HFFc6 (cell line): ENCODE measurements at places on chromosomes 7 and 10. TPM values are rescaled to one million over a fixed set of nuclear protein-coding genes. Genes with fewer than 3 reads are reported as not detected.

- no peak overlapping the region for H3K27ac ChIP-seq
- no peaks in the 10 kb centered on the region for H3K36me3 ChIP-seq
- no peak overlapping the region for H3K4me3 ChIP-seq
Measured at GRCh38 chr7:138746073-138746472, 44.9 kb upstream of the SVOPL start.

GRCh38 chr10:127916826-127917225, 9.9 kb downstream of the PTPRE start:
- H3K36me3 ChIP-seq, result no peaks in the 10 kb centered on the region
- peaks cover 3% of the 10 kb centered on the region; the same call in 1 of the 2 replicates for H3K27me3 ChIP-seq
- no peaks in the 10 kb centered on the region for H3K4me1 ChIP-seq
- H3K27ac ChIP-seq, result no peak overlapping the region
- no peak for DNase-seq

DNA sequence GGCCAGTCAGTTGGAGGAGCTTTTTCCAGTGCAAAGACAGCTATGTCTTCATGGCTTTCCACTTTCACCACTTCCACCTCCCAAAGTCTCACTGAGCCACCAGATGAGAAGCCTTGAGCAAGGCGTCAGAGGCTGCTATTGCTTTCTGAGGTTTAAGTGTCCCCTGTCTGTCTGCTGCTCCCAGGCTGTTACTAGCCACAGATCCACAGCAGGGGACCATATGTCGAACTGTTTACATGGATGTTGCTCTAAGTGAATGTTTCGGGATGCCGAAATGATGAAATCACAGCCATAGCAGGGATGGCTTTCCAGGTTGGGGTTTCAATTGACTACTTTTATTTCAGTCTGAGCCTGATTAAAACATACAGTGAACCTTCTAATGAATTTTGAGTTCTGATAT, 88.5 kb downstream of the AVL9 start:
- H3K27me3 ChIP-seq, result no peaks in the 10 kb centered on the region
- peaks cover 77% of the 10 kb centered on the region for H3K4me1 ChIP-seq
- peaks cover 48% of the 10 kb centered on the region for H3K36me3 ChIP-seq

DNA sequence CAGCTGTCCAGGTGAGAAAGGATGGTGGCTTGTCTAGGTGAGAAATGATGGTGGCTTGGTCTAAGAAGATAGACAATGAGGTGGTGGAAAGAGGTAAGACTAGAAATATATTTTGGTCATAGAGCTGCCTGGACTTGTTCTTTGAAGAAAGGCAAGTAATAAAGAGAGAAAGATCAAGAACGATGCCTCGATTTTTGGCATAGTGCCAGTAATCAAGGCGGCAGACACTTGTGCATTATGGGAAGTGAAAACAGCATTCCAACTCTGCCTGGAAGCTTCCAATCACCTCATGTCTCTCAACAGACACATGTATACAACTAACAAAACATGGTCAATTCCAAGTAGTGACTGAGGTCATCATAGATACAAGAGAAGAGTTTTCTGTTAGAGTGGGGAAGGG, 423.8 kb upstream of the NRP1 start:
- no peak overlapping the region for H3K4me3 ChIP-seq
- H3K27me3 ChIP-seq, result peaks cover 7% of the 10 kb centered on the region; the same call in 1 of the 2 replicates
- no peaks in the 10 kb centered on the region for H3K4me1 ChIP-seq
- no peak overlapping the region for H3K27ac ChIP-seq

UNCX gene
- total RNA-seq, result not detected in 3 replicates
